ENCODE measurements at places on chromosomes 13 and 19. TPM values are rescaled to one million over a fixed set of nuclear protein-coding genes. Genes with fewer than 3 reads are reported as not detected.

RGS9BP gene
- 0.32 TPM for total RNA-seq

AXL gene
- total RNA-seq: 363 TPM

DNA sequence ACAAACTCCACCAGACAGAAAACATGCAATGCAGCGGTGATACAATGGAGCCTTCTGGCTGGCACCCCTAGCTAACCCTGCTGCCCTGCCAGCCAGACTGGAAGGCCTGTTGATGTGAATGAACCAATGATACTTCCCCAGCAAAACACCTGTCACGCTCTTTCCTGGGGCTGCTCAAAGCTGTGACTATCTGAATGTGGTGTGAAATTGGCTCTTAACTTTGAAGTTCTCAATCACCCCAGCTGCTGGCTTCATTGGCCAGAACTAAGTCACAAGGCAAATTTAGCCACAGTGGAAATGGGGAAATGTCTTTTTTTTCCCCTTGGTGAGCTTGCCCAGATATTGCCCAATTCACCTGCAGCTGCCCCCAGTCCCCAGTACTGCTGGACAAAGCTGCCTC lies 147.3 kb downstream of the SLC7A1 start:
- DNase-seq: no peak

- no peak for DNase-seq
Observed at GRCh38 chr13:46386392-46387063, 524 bp downstream of the RUBCNL start.

- no peak for DNase-seq
Observed at GRCh38 chr13:38883783-38884182, 106.8 kb downstream of the STOML3 start.

- DNase-seq: no peak
Observed at GRCh38 chr13:96785986-96786385, 208.3 kb downstream of the OXGR1 start.

- no peak for DNase-seq
Observed at GRCh38 chr19:40800997-40801377, 2.0 kb downstream of the EGLN2 start.

Measured in fibroblast of villous mesenchyme (primary cell).